ENCODE measurements at places on chromosomes 5 and 9.
A peak's percentile ranks its signal among the peaks of the same experiment; 100 is the strongest.

DNA sequence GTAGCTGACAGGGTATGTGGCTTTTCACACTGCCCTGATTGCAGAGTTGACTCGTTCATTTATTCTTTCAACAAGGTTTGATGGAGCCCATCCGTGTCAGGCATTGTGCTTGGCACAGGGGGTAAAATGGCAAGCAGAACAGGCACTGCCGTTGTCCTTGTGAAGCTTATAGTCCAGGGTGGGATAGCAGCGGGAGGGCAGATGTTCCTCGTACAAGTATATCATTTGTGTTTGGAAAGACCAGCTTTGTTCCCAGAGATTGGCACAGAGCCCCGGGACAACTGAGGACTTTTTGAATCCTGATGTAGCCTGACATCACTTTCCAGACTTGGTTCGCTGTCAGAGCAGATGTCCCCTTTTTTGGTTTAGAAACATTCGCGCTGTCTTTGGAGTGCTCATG, 50.9 kb downstream of the MVB12B start:
- DNase-seq = no peak

GRCh38 chr5:36373527-36374086, 71.9 kb upstream of the RANBP3L start:
- peak; percentile 31 for DNase-seq

DNA sequence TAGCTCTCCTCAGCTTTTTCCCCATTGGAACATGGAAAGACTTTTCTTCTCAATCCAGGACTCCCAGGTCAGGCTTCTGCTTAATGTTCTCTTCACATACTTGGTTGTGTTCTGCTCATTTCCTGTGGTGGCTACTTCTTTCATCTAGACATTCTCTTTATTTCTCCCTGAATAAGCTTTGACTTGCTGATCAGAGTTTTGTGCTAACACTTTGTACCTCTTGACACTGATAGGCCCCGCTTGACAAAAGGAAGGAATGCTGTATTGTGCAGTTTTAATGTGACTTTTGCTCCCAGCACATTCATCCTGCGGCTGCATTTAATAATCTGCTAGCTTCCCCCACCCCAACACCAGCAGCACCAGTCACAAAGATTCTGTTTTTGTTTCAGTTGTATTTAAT, 90.9 kb upstream of the MINAR2 start:
- DNase-seq = no peak

DNA sequence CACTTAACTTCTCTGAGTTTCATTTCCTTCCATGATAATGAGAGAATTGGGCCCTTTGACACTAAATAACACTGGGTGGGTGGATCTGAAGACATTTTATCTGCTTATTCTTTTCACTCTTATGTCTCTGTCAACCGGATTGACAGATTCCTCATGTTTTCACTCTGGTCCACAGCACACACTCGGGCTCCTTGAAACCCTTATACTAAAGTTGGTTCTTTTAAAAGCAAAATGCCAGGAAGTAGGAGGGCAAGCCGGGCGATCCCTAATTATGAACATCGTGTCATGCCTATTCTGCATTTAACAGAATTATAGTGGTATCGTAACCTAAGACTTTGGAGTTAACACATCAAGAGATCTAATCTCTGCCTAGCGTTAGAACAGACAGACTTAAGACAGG, 28.2 kb upstream of the CREBRF start:
- no peak for DNase-seq

GRCh38 chr5:73436535-73437100, 12.0 kb downstream of the FOXD1 start:
- DNase-seq = no peak

DNA sequence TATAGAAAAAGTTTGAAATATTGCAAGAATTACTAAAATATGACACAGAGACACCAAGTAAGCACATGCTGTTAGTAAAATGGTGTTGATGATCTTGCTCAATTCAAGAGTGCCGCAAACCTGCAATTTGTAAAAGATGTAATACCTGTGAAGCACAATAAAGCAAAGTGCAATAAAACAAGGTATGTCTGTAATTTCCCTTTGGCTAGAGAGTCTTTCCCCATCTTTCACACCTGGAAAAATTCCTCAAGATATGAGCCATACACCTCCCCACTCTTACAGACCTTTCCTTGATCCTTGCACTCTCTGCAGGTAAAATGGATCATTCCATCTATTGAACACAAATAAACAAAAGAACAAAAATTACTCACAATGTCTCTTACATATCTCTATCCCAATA, 597.8 kb downstream of the EFNA5 start:
- DNase-seq = no peak

GRCh38 chr9:38240051-38240450, 152.5 kb upstream of the ALDH1B1 start:
- no peak for DNase-seq

- no peak for DNase-seq
Observed at GRCh38 chr5:173411791-173412555, 83.8 kb upstream of the STC2 start.

- DNase-seq = no peak
Observed at GRCh38 chr9:73565833-73566465, 414.3 kb downstream of the ANXA1 start.

- DNase-seq = no peak
Observed at GRCh38 chr5:152505442-152506042, 100.5 kb upstream of the NMUR2 start.

DNA sequence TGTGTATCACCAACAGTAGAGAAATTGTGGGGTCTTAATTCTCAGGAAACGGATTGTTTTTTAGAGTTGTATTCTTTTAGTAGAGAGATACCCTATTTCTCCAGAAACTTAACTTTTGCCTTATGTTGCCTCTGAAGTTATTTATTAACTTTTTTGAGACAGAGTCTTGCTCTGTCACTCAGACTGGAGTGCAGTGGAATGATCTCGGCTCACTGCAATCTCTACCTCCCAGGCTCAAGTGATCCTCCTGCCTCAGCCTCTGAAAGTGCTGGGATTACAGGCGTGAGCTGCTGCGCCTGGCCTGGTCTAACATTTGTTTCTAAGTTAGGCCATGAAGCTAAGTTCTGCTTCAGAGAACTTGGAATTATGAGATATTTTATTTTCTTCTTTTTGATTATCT, 75.0 kb downstream of the CFAP95 start:
- no peak for DNase-seq

- no peak for DNase-seq
Observed at GRCh38 chr5:35151146-35151920, 79.0 kb downstream of the PRLR start.

DNA sequence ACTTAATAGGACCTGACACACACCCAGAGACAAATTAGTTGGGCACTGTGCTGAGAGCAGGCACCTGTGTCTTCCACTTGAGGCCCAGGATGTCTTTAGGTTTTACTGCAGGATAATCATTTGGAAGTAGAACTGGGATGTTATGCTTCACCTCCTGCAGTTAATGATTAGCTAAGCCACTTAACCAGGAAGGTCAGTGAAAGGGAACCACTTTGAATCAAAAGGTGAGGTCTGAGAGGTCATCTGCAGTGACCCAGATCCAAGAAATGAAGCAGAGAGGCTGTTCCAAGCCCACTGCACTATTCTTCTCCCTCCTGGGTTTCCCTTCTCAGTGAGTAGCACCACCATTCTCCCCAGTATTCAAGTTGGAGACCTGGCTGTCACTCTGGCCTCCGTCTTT, 110.5 kb downstream of the SNX18 start:
- DNase-seq = no peak

Data from heart right ventricle (tissue), 16 donors.